Stimulated activated CD8-positive, alpha-beta memory T cell treated with anti-CD3 and anti-CD28 coated beads, Interleukin-2, amount 100 ng/mL, for 48 hours (primary cell): ENCODE measurements at places on chromosomes 5 and 9.

DNA sequence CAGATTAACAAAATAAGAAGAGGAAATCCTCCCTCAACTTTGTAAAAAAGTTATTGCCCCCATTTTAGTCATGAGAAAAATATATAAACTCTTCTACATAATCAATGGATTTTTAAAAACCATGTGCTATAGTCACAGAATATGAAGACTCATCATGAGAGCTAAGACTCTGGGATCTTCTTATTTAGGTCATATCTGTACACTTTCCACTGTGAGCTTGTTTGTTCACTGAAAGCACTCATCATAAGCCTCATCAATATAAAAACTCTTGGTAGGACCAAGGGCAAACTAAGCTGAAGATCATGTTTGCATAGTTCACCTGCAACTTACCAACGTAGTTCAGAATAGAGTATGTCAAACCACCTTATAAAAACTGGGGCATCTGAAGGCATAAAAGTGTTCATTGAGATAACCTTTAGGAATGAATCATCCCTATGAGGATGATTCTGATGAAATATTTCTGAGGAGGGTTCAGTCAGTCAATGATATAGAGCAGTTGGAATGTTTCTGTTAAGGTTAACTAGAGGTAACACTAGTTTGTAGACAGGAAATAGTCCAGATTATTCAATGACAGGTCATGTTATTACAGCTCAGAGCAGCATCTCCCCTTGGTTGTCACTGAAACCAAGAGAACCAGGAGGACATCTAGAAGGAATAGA is 289.9 kb upstream of the SMC2 start:
- DNase-seq = no peak

GRCh38 chr5:89303033-89303480 is 420.1 kb upstream of the MEF2C start:
- DNase-seq = no peak

- DNase-seq = no peak
These were observed 289.6 kb downstream of the SEC61B start for GRCh38 chr9:99511723-99512122.

DNA sequence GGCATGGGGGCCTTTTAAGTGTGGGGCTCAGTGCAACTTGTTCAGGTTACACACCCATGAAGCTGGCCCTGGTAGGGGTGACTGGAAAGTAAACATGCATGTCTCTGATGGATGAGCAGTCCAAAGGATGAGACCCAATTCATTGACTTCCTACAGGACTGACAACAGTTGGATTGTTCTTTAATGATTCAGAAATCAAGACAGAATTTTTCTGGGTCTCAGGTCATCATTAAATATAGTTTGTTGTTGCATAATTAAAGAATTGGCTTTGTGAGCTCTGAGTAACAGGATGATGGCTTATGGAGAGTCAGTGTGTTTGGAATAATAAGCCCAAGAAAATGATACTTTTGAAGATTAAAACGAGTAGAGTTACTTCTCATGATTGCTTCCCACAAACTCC is 604.2 kb upstream of the CLINT1 start:
- no peak for DNase-seq

DNA sequence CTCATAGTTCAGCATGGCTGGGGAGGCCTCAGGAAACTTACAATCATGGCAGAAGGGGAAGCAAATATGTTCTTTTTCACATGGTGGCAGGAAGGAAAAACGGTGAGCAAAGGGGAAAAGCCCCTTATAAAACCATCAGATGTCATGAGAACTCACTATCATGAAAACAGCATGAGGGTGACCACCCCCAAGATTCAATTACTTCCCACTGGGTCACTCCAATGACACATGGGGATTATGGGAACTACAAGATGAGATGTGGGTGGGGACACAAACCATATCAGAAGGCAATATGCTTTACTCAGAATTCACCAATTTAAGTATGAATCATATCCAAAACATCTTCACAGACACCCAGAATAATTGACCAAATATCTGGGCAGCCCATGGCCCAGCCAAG is 19.7 kb downstream of the MAT2B start:
- no peak for DNase-seq
